Activated naive CD4-positive, alpha-beta T cell treated with anti-CD3 and anti-CD28 coated beads, Interleukin-2, amount 10 ng/mL, durations not matched to agents 5 hours and 36 hours (primary cell): ENCODE measurements at places on chromosomes 5 and 9. TPM values are rescaled to one million over a fixed set of nuclear protein-coding genes. Genes with fewer than 3 reads are reported as not detected.

FYB1 gene
- 335 TPM for total RNA-seq

CD72 gene
- total RNA-seq = 6.7 TPM

DCAF10 gene
- 20.4 TPM for total RNA-seq

C5 gene
- 1.6 TPM for total RNA-seq

RHOBTB3 gene
- total RNA-seq = 0.65 TPM

PDE6A gene
- not detected for total RNA-seq

DNAI1 gene
- total RNA-seq = not detected

F2RL2 gene
- total RNA-seq = not detected

POU5F2 gene
- 1.1 TPM for total RNA-seq

MARVELD2 gene
- total RNA-seq = 0.46 TPM

HSDL2 gene
- 12.6 TPM for total RNA-seq
